ENCODE measurements at places on chromosomes 16 and 17.

DNA sequence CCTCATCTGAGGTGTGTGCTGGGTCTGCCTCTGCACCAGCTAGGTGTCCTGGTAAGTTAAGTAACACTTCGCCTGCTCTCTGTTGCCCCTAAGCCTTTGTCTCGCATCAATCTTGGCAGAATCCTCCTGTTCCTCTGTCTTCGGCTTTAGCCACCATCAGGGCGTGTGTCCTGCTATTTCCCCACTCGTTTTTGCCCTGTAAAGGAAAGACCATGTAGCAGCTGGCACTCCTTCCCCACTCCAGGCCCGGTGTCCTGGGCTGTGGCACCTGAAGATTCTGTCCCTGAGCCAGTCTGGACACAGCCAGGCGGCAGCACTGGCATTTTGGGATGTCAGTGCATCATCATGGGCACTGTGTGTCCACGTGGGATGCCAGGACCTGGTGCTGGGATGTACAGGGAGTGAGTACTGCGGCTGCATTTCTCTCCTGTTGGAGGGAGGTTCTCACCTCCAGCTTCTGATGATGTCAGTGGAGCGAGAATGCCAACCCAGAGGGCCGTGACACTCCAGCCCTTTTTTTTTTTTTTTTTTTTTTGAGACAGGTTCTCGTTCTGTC, 26.2 kb upstream of the FOXK2 start:
- no peak for DNase-seq
- no peaks in the 10 kb centered on the region for H3K27me3 ChIP-seq
- peaks cover 14% of the 10 kb centered on the region for H3K36me3 ChIP-seq
- H3K27ac ChIP-seq, result no peak overlapping the region
- H3K4me1 ChIP-seq, result peaks cover 19% of the 10 kb centered on the region

- H3K27me3 ChIP-seq, result no peaks in the 10 kb centered on the region
- no peak for DNase-seq
- peaks cover 45% of the 10 kb centered on the region for H3K36me3 ChIP-seq
- H3K4me1 ChIP-seq, result no peaks in the 10 kb centered on the region
- H3K4me3 ChIP-seq, result no peak overlapping the region
- no peak overlapping the region for H3K27ac ChIP-seq
These were observed 149.9 kb downstream of the SLC39A11 start for GRCh38 chr17:72942579-72942978.

DNA sequence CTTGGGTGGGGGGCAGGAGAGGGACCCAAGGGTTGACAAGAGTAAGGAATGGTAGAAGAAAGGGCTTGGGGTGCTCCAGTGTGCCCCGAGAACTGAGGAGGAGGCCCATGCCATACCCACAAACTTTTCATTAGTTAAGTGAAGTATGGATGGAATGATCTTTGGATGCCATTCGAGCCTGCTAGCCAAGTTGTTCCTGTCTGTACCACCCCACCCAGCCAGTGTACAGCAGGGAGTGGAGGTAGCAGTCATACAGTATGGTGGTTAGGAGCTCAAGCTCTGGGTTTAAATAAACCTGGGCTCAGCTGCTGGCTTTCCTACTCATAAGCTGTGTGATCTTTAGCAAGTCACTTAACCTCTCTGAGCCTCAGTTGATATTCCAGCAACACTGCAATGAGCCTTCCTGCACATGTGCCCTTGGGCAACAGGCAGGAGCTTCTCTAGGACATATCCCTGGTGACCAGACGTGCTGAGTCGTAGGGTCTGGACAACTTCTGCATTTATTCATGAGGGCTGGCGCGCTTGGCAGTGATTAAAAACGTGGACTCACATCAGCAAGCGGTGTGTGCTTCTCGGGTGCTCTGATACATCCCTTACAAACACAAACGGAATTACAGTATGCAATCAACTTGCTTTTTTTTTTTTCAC, 22.9 kb downstream of the ITPRIPL2 start:
- peaks cover 18% of the 10 kb centered on the region for H3K4me1 ChIP-seq
- H3K4me3 ChIP-seq, result no peak overlapping the region
- DNase-seq, result no peak
- no peak overlapping the region for H3K27ac ChIP-seq

DNA sequence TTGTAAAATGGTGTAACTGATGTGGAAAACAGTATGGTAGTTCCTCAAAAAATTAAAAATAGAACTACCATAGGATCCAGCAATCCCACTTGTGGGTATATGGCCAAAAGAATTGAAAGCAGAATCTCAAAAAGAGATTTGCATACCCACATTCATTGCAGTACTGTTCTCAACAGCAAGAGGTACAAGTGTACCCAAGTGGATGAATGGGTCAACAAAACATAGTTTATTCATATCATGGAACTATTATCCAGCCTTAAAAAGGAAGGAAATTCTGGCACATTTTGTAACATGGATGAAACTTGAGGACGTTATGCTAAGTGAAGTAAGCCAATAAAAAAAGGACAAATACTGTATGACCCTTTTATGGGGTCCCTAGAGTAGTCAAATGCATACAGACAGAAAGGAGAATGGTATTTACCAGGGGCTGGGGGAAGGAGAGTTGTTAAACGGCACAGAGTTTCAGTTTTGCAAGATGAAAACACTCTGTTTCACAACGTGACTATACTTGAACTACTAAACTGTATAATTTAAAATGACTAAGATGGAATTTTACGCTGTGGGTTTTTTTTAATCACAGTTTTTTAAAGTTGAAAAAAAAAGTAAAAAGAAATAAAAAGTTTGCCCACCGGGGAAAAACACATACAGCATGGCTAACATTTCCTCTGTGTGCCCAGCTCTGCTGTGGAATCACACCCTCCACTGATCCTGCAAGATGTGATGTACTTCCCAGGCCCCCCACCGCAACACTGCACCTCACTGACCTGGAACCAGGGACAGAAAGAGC, 6.1 kb downstream of the TVP23A start:
- peak overlapping the region; percentile 45 for H3K4me3 ChIP-seq
- peak overlapping the region; percentile 85 for H3K27ac ChIP-seq
- DNase-seq, result no peak
- H3K36me3 ChIP-seq, result no peaks in the 10 kb centered on the region
- H3K27me3 ChIP-seq, result peaks cover under 1% of the 10 kb centered on the region
- peaks cover 69% of the 10 kb centered on the region for H3K4me1 ChIP-seq

GRCh38 chr17:70622368-70623260, 453.3 kb downstream of the KCNJ2 start:
- peaks cover under 1% of the 10 kb centered on the region for H3K27me3 ChIP-seq
- H3K4me1 ChIP-seq, result peaks cover 8% of the 10 kb centered on the region
- peak; percentile 4 for DNase-seq

DNA sequence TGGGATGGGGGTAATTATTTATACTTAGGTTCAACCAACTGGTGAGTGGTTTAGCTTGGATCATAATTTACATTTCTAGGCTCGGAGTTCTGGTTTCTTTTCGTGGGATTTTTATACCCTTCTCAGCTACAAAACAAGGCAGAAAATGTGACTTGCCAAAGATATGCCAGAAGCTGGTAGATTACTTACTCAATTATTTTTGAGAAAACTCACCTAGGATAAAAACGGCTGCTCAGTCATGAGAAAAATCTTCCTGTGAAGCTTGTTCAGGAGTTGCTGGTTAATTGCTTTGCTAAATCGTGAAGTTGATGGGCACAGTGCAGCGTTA, 1.1 kb downstream of the NDEL1 start:
- peaks cover 17% of the 10 kb centered on the region for H3K4me1 ChIP-seq
- H3K27ac ChIP-seq, result peak overlapping the region; percentile 97
- DNase-seq, result no peak
- H3K4me3 ChIP-seq, result peak overlapping the region; percentile 96

DNA sequence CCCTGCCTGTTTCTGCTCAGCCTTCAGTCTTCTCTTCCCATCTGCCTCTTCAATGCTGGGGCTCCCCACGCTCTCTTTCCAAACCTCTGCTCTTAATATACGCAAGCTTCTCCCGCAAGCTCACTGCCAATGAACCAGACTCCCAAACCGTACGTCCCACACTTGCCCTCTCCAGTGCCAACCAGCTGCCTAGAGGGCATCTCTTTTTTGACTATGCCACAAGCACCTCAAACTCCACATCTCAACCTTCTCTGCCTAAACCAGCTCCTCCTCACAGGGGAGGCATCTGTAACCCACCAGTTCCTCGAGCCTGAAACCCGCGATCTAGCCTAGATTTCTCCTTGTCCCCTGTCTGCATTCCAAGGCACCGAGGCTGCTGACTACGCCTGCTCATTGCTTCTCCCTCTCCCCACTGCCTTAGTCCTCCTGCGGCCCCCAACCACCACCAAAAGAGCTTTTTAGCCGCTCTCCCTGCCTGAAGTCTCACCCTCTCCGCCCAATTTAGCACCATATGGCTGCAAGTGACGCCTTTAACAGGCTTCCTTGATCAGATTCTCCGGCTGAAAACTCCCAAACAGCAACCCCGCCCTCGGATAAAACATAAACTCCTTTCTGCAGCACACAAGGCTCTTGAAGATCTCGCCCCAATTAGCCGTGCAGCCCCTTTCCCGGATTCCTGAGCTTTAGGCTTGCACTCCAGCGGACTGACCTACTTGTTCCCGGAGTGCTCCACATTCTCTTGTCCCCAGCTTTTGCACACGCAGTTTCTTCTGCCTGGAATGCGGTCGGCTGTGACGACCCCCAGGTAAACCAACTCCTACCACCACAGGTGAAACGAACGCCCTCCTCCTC, 1.5 kb downstream of the GGA2 start:
- no peak for DNase-seq
- peaks cover 45% of the 10 kb centered on the region for H3K4me1 ChIP-seq
- peak overlapping the region; percentile 98 for H3K27ac ChIP-seq
- peaks cover 35% of the 10 kb centered on the region for H3K36me3 ChIP-seq
- no peaks in the 10 kb centered on the region for H3K27me3 ChIP-seq

DNA sequence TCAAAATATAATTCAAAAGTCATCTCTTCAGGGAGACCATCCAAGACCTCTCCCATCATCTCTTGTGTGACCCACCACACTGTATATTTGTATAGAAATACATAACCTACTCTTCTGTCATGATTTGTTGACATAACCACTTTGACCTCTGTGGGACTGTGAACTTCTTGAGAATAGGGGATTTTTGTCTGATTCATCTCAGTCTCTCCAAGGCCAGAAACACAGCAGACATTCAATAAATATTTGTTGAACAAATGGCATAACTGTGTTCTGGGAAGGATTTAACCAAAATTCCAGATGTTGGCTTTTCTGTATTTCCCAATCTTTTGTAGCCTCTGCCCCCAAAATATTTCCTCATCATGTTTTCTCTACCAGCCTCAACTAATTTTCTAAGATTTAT, 169.7 kb downstream of the CDH11 start:
- DNase-seq, result no peak
- H3K27me3 ChIP-seq, result no peaks in the 10 kb centered on the region
- H3K27ac ChIP-seq, result no peak overlapping the region
- no peaks in the 10 kb centered on the region for H3K36me3 ChIP-seq
- H3K4me3 ChIP-seq, result no peak overlapping the region

- H3K27ac ChIP-seq, result no peak overlapping the region
- no peaks in the 10 kb centered on the region for H3K27me3 ChIP-seq
- H3K4me1 ChIP-seq, result no peaks in the 10 kb centered on the region
- no peak for DNase-seq
- no peak overlapping the region for H3K4me3 ChIP-seq
- H3K36me3 ChIP-seq, result no peaks in the 10 kb centered on the region
These were observed 78.6 kb upstream of the CA10 start for GRCh38 chr17:52237151-52237550.

DNA sequence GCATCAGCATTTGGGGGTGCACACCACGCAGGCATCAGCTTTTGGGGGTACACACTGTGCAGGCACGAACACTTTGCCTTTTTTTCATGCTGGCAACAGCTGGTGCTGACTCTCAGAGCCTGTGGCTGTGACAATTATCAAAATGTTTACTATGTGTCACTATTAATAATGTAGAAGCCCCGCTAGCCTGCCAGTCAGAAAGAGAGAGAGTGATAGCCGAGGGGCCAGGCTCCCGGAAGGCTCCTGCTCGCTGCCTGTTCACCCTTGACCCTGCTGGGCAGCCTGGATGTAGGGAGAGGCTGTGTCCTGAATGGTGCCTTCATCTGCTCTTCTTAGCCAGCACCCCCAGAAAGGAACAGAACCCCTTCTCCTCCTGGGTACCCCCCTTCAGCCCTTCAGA, 61.9 kb downstream of the SDK2 start:
- no peak overlapping the region for H3K4me3 ChIP-seq
- no peaks in the 10 kb centered on the region for H3K27me3 ChIP-seq
- H3K27ac ChIP-seq, result no peak overlapping the region

DNA sequence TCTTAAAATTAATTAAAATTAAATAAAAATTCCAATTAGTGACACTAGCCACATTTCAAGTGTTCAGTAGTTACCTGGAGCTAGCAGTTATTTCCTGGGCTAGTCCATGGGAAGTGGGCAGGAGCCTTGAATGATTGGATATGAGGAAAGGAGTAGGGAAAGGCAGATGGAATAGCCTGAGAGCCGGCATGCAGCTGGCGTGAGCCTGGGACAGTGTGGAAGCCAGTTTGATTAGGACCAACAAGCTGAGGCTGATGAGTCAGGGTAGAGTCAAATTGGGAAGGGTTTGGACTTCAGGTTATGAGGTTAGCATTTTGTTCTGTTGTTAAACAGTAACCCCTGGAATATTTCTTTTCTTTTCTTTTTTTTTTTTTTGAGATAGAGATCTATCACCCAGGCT, 15.3 kb upstream of the GNA13 start:
- H3K4me1 ChIP-seq, result no peaks in the 10 kb centered on the region
- DNase-seq, result no peak
- H3K27ac ChIP-seq, result no peak overlapping the region
- H3K36me3 ChIP-seq, result no peaks in the 10 kb centered on the region
- no peaks in the 10 kb centered on the region for H3K27me3 ChIP-seq
- H3K4me3 ChIP-seq, result no peak overlapping the region

GRCh38 chr17:10633738-10634379, 23.2 kb downstream of the MYH3 start:
- H3K4me1 ChIP-seq, result peaks cover 19% of the 10 kb centered on the region
- peak; percentile 44 for DNase-seq
- peaks cover 63% of the 10 kb centered on the region for H3K36me3 ChIP-seq
- H3K27ac ChIP-seq, result no peak overlapping the region
- no peak overlapping the region for H3K4me3 ChIP-seq

GRCh38 chr17:35795007-35795870, at the start of gene MMP28:
MMP28 (minus strand) TSS chr17:35795641; CDS start chr17:35795377, 264 bp downstream.
- H3K27ac ChIP-seq, result peak within 1 kb of the TSS; percentile 9
- peaks cover 41% of the 10 kb centered on the region for H3K27me3 ChIP-seq
- no peaks in the 10 kb centered on the region for H3K36me3 ChIP-seq
- DNase-seq, result peak; percentile 18
- peak within 1 kb of the TSS; percentile 86 for H3K4me3 ChIP-seq

DNA sequence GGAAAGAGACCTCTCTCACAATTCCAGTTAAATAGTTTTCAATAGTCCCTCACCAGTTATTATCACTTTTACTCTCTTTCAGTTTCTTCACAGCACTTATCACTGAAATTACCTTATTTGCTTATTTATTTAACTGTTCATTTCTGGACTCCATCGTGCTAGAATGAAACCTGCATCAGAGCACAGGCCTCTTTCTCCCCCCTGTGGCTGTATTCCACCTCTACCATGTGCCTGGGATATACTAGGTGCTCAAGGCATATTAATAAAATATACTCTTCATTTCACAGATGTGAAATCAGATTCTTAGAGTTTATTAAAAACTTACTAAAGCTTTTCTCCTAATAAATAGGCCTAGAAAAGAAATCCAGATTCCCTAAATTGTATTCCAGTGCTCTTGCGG, 308.9 kb upstream of the MON1B start:
- no peaks in the 10 kb centered on the region for H3K4me1 ChIP-seq
- H3K4me3 ChIP-seq, result no peak overlapping the region
- H3K36me3 ChIP-seq, result no peaks in the 10 kb centered on the region

Measured in stimulated activated naive B cell treated with anti-CD40 and anti-IgM and Interleukin-4, amounts not matched to agents 10 μg/mL and 1 μg/mL and 100 μg/mL, for 72 hours (primary cell).